H9 (cell line): ENCODE measurements at places on chromosomes 7 and 10. TPM values are rescaled to one million over a fixed set of nuclear protein-coding genes. Genes with fewer than 3 reads are reported as not detected.

The MYO1G gene
- 0.55 and 0.57 TPM in 2 replicates for total RNA-seq

DNA sequence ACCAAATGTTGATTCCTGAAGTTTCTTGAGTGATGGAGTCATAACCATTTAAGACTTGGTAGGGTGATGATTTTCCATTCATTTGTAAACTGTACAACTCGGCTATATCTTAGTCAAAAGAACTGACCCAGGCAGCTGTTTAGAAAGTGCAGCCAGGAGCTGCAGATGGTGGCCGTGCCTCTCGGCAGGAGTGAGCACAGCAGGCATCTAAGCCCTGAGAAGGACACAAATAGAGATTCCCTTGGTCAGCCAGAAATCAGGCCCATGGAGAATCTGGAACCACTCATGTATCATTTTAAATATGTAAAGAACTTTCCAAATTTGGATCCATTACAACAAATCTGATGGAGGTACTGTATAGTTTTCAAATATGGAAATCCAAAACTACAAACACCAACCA, 177.0 kb upstream of the AKR1E2 start:
- DNase-seq: no peak
- H3K4me1 ChIP-seq: no peaks in the 10 kb centered on the region; the same call in 1 of the 2 replicates
- no peaks in the 10 kb centered on the region for H3K27me3 ChIP-seq
- no peaks in the 10 kb centered on the region for H3K36me3 ChIP-seq
- H3K4me3 ChIP-seq: no peak overlapping the region

DNA sequence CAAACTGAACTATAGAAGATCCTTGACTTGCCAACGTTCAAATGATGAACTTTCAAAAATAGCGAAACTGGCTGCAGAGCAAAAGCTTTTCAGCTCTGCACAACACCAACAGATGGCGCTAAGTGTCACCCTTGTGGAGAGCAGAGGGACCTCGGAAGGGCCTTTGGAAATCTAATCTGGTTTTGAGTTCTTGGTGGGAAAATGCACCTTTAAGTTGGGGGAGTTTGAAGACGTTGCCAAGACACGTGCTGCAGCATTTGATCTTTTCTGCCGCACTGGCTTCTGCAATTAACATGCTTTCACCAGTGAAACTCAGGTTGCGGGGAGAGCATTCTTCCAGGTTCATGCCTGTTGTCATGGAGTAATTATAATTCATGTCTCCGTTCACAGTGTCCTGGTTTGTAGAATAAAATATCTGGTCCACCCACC, 26.3 kb upstream of the WDR11 start:
- no peaks in the 10 kb centered on the region for H3K36me3 ChIP-seq
- H3K4me1 ChIP-seq: no peaks in the 10 kb centered on the region; the same call in 1 of the 2 replicates
- no peak overlapping the region for H3K4me3 ChIP-seq

GRCh38 chr7:20959281-20959680, 172.6 kb upstream of the SP8 start:
- H3K27me3 ChIP-seq: no peaks in the 10 kb centered on the region
- no peak overlapping the region for H3K4me3 ChIP-seq
- no peaks in the 10 kb centered on the region for H3K36me3 ChIP-seq
- no peak overlapping the region for H3K27ac ChIP-seq
- DNase-seq: no peak

DNA sequence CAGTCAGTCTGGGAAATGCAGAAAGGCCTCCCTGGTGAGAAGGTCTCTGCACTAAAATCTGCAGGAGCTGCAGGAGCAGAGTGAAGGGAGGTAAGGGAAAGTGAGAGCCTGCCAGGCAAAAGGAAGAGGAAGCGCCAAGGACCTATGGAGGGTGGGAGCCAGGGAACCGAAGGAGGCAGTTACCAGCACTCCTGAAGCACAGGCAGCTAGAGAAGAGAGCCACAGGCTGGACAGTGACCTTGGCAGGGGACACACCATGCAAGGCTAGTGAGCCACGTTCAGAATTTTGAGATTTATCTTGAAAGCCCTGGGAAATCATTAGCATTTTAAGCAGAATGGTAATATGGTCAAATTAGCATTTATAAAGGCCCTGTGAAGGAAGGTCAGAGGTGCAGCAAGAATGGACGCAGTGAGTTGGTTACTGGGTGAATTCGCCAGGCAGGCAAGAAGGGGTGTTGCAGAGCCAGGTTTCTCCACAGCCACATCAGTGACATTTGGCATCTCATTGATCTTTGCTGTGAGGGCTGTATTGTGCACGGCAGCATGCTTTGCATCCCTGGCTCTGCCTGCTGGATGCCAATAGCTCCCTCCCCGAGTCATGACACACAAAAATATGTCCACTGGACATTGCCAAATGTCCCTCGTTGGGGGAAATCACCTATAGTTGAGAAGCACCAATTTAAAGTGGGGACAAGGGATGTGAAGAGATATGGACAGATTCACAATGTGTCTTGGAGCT, 54.7 kb upstream of the LANCL2 start:
- peaks cover 15% of the 10 kb centered on the region for H3K36me3 ChIP-seq
- H3K4me3 ChIP-seq: no peak overlapping the region
- DNase-seq: no peak
- no peak overlapping the region for H3K27ac ChIP-seq

DNA sequence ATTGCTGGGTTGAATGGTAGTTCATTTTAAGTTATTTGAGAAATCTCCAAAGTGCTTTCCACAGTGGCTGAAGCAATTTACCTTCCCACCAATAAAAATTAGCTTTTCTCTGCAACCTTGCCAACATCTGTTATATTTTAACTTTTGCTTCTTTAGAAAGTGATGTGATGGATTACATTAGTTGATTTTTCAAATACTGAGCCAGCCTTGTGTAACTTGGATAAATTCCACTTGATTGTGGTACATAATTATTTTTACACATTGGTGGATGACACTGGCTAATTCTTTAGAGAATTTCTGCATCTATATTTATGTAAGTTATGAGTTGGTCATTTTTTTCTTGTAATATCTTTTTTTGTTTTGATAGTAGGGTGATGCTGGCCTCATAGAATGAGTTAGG, 634.1 kb downstream of the GALNT17 start:
- no peak overlapping the region for H3K4me3 ChIP-seq
- no peaks in the 10 kb centered on the region for H3K36me3 ChIP-seq
- no peak for DNase-seq
- H3K27ac ChIP-seq: no peak overlapping the region

DNA sequence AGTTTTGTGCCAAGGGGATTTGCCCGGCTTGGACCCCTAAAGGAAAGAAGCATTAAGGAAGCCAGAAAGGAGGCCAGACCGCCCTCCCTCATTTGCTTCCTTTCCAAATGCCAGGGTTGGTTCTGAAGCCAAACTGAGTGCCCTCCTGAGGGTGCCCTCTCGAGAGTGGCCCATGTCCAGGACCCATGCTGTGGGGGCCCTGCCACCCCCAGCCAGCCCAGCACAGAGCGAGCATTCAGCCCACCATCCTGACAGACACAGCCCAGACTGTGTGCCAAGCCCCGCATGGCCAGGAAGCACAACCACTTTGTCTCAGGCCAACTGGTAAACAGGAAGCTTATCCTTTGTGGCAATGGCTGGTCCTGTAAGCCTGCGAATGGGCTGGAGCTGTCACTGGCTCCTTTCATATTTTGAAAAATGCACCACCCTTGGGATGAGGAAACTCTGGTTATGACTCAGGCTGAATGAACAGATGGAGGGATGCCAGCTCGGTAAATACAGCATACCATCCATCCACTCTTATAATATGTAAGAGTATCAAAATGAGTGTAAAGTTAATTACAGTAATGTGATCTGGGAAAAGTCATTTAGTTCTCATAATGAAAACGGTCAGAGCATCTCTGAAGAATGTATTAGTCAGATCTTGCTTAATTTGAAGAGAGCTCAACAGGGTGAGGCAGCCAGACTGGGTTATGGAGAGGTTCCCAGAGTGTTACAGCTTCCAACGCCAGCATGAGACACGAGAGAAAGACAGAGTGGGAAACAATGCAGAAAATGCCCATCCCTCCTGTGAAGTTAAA, 65.0 kb downstream of the STK17A start:
- no peak overlapping the region; the same call in 2 of the 3 replicates for H3K4me3 ChIP-seq
- no peaks in the 10 kb centered on the region for H3K27me3 ChIP-seq
- peak overlapping the region; percentile 89 for H3K27ac ChIP-seq
- H3K4me1 ChIP-seq: peaks cover 17% of the 10 kb centered on the region; the same call in 1 of the 2 replicates
- no peak for DNase-seq

DNA sequence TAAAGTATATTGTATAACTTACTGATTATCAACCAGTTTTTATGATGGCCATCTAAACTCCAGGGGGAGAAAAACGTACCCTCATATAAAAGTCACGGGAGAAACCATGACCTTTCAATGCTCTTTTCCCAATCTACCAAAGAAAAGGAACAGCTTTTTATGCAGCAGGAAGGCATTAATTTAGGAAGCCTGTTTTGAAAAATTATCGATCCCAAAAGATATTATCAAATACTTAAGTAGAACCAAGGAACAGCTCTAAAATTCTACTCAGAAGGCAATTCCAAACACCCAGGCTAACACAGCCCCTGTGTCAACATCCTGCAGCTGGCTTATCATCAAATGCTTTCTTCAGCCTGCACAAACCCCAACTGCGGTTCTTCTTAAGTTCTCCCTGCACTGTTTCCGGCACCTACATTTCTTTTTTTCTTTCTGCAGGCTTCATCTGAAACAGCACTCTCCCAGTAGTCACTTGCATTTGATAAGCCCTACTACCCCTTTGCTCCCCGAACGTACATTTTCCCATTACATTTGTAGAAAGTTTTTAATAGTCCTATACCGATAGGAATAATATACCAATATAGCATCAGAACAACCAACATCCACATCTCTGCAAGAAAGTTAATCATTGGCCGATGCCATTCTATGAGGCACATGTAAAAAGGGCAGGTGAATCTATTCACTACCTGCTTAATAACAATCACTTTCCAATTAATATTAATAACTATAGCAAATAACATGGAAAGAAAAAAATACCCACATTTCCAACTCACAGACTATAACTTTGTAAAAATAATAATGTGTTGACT, 47.9 kb downstream of the PIP4K2A start:
- H3K4me3 ChIP-seq: no peak overlapping the region
- no peaks in the 10 kb centered on the region for H3K36me3 ChIP-seq
- H3K27me3 ChIP-seq: no peaks in the 10 kb centered on the region
- peaks cover 2% of the 10 kb centered on the region; the same call in 1 of the 2 replicates for H3K4me1 ChIP-seq
- DNase-seq: no peak
- H3K27ac ChIP-seq: no peak overlapping the region

- H3K27ac ChIP-seq: no peak overlapping the region
- H3K36me3 ChIP-seq: no peaks in the 10 kb centered on the region
- no peaks in the 10 kb centered on the region for H3K27me3 ChIP-seq
- no peak overlapping the region for H3K4me3 ChIP-seq
- no peak for DNase-seq
- H3K4me1 ChIP-seq: no peaks in the 10 kb centered on the region
Measured at GRCh38 chr10:70312249-70312648, 28.4 kb upstream of the NPFFR1 start.

The SERPINE1 gene
- total RNA-seq: 11.5 and 13.0 TPM in 2 replicates

DNA sequence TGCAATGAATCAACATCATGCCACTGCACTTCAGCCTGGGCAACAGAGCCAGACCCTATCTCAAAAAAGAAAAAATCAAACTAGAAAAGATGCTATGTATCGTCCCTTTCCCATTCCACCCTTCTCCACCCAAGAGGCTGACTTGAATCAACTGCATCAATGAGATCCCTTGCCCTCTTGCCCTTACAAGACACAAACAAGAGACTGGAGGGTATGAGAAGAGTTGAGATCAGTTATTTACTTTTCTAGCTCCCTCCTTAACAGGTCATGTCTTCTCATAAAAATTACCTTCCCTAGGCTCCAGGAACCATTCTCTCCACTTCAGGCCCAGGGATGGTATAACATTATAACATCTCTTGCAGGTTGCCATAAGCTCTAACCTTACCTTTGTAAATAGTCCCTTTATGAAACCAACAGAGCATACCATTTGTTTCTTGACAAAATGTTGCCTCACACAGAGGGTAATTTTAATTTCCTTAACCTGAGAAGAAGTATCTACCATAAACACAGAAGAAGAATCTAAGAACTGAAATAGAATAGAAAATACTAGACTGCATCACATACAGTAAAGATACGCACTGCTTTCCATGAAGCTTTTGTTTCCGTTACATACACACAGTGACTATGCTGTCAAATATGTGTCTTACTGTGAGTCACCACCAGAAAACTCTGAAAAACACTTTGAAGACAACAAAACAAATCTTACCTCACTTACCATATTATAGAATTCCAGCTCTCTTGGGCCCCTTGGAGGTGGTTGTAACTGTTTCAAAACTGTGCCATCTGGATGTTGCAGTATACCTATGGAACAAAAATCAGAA, 30.5 kb downstream of the IPMK start:
- DNase-seq: no peak
- no peaks in the 10 kb centered on the region for H3K27me3 ChIP-seq
- no peak overlapping the region for H3K27ac ChIP-seq
- peaks cover 35% of the 10 kb centered on the region for H3K36me3 ChIP-seq
- H3K4me3 ChIP-seq: no peak overlapping the region
